CD4-positive, alpha-beta memory T cell (primary cell): ENCODE measurements at places on chromosomes 11 and 22.

DNA sequence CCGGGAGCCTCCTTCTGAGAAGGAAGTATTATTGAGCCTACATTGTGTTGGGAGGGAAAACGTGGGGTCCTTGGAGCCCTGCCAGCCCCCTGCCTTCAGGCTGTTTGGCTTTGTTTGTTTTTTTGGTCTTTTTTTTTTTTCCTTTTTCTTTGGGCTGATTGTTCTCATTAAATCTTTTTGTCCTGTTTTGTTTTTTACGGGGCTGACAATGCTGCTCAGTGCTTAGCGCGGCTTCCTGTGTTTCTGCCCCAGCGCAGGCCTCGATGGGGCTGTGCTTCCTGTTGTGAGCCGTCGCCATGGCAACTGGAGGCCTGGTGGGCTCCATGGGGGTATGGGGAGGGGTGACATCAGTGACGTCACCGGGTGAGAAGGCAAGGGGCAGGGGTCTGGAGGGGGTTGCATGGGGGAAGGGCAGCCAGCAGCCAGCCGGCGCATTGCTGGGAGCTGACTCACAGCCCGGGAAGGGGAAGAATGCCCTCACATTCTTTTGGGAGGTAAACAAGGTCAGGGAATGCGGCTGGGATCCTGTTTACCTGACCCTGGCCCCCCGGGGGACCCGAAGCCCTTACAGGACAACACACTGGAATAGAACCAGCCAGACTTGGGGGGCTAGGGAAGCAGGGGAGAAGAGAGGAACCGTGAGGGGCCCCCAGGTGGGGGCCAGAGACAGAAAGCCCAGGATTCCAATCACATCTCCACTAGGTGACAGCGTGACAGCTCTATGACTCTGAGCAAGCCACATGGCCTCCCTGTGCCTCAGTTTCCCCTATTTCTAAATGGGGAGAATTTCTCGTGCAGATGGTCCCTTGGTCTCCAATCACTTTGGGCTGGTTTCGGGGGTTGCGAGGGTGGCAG is 22.2 kb upstream of the CBX7 start:
- H3K27me3 ChIP-seq = no peaks in the 10 kb centered on the region
- no peak overlapping the region for H3K4me3 ChIP-seq
- H3K4me1 ChIP-seq = peaks cover 66% of the 10 kb centered on the region

DNA sequence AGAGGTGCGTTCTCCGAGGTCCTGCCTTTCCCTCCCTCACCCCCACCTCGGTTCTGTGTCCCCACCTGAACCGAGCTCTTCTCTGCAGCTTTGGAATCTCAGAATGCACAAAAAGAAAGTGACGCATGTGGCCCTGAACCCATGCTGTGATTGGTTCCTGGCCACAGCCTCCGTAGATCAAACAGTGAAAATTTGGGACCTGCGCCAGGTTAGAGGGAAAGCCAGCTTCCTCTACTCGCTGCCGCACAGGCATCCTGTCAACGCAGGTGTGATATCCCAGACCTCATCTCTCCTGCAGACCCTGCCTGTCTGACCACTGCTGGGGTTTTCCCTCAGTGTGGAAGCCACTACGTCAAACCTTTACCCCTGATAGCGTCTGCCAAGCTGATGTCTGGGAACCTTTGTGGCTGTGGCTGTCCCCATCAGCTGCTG is 13.9 kb downstream of the ACP2 start:
- peak overlapping the region; percentile 88 for H3K27ac ChIP-seq
- peaks cover 11% of the 10 kb centered on the region for H3K36me3 ChIP-seq
- H3K4me3 ChIP-seq = no peak overlapping the region
- peaks cover 25% of the 10 kb centered on the region for H3K4me1 ChIP-seq
- H3K27me3 ChIP-seq = no peaks in the 10 kb centered on the region
- peak; percentile 97 for DNase-seq

DNA sequence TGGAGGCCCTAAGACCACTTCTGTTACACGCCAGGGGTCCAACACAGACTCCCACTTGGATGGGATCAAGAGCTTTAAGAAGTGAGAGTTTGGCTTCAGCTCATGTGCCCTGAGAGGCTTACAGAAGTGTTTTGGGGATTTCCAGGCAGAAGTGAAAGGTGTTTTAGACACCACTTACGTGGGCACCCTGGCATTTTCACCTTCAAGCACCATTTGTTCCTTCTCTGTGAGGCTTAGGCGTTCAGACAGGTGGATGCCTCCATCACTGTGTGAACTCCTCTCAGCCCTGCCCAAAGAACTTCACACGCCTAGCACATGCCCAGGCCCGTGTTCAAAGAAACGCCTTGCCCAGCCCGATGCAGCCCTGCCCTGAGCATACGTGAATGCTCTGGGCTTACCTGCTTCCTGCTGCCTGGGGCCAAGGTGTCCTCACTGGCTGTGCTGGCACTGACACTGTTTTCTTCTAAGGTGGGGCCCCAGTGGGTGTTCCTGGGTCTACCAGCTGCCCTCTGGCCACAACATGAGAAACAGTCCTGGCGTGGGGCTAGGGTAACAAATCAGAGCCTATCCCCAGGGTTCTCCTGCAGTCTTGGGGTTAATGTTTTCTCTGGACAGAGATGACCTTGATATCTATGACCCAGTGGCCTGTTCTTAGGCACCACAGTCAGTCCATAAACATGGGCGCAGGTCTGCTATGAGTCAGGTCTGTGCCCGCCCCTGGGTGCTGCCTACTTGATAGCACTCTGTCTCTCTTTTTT is 34.0 kb downstream of the AMPD3 start:
- peaks cover 5% of the 10 kb centered on the region for H3K4me1 ChIP-seq
- H3K27ac ChIP-seq = no peak overlapping the region
- H3K4me3 ChIP-seq = no peak overlapping the region
- H3K27me3 ChIP-seq = no peaks in the 10 kb centered on the region
- peaks cover 83% of the 10 kb centered on the region for H3K36me3 ChIP-seq

DNA sequence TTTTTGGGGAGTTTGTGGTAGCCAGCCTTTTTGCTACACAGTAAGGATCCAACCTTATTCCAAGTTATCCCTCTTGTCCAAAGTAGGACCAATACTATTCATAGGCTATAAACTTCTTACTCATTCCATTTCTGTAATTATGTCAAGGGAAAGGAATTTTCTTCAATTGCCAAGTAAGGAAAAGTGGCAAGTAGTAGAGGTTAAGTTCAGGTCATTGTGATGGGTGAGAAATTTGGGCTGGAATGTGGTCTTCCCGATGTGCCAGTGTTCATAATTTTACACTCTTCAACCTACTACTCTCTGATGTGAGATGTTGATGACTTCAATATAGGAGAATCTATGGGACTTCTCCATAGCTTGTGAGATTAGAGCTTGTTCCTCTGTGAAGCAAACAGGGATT is 648.8 kb downstream of the METTL15 start:
- H3K27me3 ChIP-seq = no peaks in the 10 kb centered on the region
- no peak overlapping the region for H3K4me3 ChIP-seq
- no peak for DNase-seq
- H3K27ac ChIP-seq = no peak overlapping the region
- no peaks in the 10 kb centered on the region for H3K4me1 ChIP-seq

GRCh38 chr11:88194990-88195389 is 19.7 kb upstream of the RAB38 start:
- no peaks in the 10 kb centered on the region for H3K4me1 ChIP-seq
- no peaks in the 10 kb centered on the region for H3K27me3 ChIP-seq
- no peak overlapping the region for H3K27ac ChIP-seq
- H3K4me3 ChIP-seq = no peak overlapping the region
- no peak for DNase-seq

DNA sequence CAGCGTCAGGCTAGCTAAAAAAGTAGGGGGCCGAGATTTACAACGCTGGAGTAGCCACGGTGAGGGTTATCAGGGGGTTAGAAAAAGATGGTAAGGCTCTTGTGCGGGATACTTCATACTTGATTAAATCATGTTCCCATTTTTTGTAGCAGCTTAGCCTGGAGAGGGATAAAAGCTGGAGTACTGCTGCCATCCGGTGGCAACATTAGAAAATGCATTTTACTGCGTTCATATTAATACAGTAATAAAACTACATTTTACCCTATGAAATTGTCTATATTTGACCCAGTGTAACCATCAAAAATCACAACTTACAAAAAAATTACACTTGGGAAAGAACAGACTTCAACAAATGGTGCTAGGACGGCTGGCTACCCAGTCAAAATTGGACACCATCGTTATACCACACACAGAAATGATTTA is 17.3 kb downstream of the RPUSD4 start:
- DNase-seq = peak; percentile 32
- no peaks in the 10 kb centered on the region for H3K4me1 ChIP-seq

- no peaks in the 10 kb centered on the region for H3K36me3 ChIP-seq
- DNase-seq = peak; percentile 27
- H3K4me1 ChIP-seq = peaks cover 5% of the 10 kb centered on the region
- no peak overlapping the region for H3K4me3 ChIP-seq
- H3K27ac ChIP-seq = no peak overlapping the region
- peaks cover 6% of the 10 kb centered on the region for H3K27me3 ChIP-seq
Measured at GRCh38 chr11:125941619-125942611, 3.9 kb upstream of the VSIG10L2 start.

- no peaks in the 10 kb centered on the region for H3K4me1 ChIP-seq
- no peak overlapping the region for H3K27ac ChIP-seq
- DNase-seq = no peak
- no peak overlapping the region for H3K4me3 ChIP-seq
- no peaks in the 10 kb centered on the region for H3K36me3 ChIP-seq
Measured at GRCh38 chr11:122214567-122214966, 98.6 kb upstream of the BLID start.

DNA sequence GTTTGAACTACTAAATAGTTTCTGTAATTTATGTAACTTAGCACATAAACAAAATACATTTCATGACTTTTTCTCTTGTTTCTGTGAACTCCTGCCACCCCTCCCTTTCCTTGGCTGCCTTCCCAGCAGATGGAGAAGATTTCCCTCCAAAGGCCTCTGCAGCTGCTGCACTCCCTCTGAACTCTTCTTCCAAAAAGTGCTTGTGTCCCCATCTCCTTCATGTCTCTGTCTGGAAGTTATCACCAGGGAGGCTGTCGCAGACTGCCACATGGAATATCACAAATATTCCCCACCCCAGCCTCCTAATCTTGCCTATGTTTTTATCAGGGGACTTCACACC is 1068.3 kb downstream of the OPCML start:
- no peak overlapping the region for H3K27ac ChIP-seq
- DNase-seq = no peak
- H3K4me1 ChIP-seq = no peaks in the 10 kb centered on the region
- no peak overlapping the region for H3K4me3 ChIP-seq
- no peaks in the 10 kb centered on the region for H3K36me3 ChIP-seq
- no peaks in the 10 kb centered on the region for H3K27me3 ChIP-seq

DNA sequence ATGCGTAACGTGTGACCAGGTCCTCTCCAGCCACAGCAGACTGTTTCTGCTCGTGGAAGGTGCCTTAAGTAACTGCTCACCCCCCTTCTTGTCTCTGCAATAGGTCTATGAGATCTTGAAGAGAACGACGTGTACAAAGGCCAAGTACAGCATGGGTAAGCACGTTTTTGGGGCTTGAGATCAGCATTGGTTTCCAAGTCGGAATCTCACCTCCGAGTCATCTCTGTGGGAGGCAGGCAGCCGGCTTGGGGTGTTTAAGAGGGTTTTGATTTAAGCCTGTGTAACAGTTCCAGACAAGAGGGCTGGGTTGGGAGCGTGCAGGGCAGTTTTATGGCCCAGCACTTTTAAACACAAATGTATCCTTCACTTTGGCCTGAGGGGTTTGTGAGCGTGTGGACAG is 30.1 kb downstream of the ANO1 start:
- H3K36me3 ChIP-seq = no peaks in the 10 kb centered on the region
- H3K4me3 ChIP-seq = no peak overlapping the region
- H3K27me3 ChIP-seq = no peaks in the 10 kb centered on the region
- no peaks in the 10 kb centered on the region for H3K4me1 ChIP-seq
- no peak overlapping the region for H3K27ac ChIP-seq

DNA sequence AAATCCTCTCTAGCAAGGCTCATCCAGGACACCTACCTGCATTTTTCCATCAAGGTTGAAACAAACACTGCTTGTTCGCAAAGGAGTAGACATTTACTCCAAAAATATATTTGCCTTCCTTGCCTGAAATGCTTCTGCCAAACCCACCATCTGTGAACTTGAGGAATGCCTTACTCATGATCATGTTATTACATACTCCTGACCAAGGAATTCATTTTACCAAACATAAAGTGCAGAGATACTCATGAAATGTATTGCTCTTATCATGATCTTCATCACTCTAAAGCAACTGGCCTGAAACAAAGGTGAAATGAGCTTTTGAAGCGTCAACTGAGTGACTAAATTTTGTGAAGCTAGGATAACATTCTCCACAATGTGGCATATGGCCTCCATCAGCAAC is 243.1 kb upstream of the CCDC179 start:
- H3K36me3 ChIP-seq = no peaks in the 10 kb centered on the region
- DNase-seq = no peak
- H3K4me3 ChIP-seq = no peak overlapping the region
- H3K27ac ChIP-seq = no peak overlapping the region
- H3K4me1 ChIP-seq = no peaks in the 10 kb centered on the region

DNA sequence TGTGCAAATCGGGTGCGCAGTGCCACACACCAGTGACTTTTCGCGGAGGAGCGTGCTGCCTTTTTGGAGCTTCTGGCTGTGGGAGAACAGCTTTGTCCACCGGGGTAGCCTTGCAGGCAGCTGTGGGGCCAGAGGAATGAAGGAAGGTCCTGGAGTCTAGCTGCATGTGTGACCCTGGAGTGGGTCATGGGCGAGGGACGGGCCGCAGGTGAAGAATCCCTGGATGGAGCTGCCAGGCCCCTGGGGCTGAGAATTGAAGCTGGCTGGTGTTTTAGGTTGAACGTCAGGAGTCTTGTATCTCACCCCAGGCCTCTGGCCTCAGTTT is 8.6 kb downstream of the CCND1 start:
- H3K27ac ChIP-seq = no peak overlapping the region
- no peaks in the 10 kb centered on the region for H3K36me3 ChIP-seq
- H3K4me1 ChIP-seq = no peaks in the 10 kb centered on the region
- H3K27me3 ChIP-seq = no peaks in the 10 kb centered on the region

GRCh38 chr11:58060535-58060934 is 29.8 kb downstream of the OR6Q1 start:
- no peak overlapping the region for H3K27ac ChIP-seq
- no peaks in the 10 kb centered on the region for H3K4me1 ChIP-seq
- no peak for DNase-seq
- no peaks in the 10 kb centered on the region for H3K36me3 ChIP-seq

DNA sequence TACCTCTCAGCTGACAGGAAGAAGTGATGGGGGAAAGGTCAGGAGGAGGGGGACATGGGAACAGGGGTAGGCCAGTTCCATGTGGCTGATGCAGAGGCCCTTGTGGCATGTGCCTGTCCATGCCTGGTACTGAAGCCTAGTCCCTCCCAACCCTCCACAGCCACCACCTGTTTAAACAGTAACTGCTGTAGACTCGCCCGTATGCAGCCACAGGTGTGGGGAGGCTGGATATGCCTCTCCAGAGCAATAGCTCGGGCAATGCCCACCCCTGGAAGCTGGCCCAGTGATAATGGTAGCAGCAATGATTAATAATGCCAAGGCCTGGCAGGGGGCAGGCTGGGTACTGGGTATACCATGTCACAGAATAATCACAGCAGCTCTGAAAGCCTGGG is 2.3 kb downstream of the SMTN start:
- no peaks in the 10 kb centered on the region for H3K27me3 ChIP-seq
- no peaks in the 10 kb centered on the region for H3K36me3 ChIP-seq
- H3K27ac ChIP-seq = no peak overlapping the region
- no peak overlapping the region for H3K4me3 ChIP-seq
- no peak for DNase-seq

GRCh38 chr11:36304351-36304750 is 8.3 kb downstream of the PRR5L start:
- H3K4me1 ChIP-seq = no peaks in the 10 kb centered on the region
- H3K36me3 ChIP-seq = no peaks in the 10 kb centered on the region
- no peaks in the 10 kb centered on the region for H3K27me3 ChIP-seq
- no peak overlapping the region for H3K27ac ChIP-seq
